Activated T-helper 17 cell treated with anti-CD3 and anti-CD28 coated beads, Interleukin-2, amount 50 U/mL, for 72 hours (primary cell): ENCODE measurements at places on chromosomes 4 and X.
A peak's percentile ranks its signal among the peaks of the same experiment; 100 is the strongest.

GRCh38 chrX:37883196-37883595 is 35.8 kb upstream of the DYNLT3 start:
- ATAC-seq, result no peak

- no peak for ATAC-seq
Measured at GRCh38 chr4:168740691-168741090, 243.8 kb downstream of the PALLD start.

DNA sequence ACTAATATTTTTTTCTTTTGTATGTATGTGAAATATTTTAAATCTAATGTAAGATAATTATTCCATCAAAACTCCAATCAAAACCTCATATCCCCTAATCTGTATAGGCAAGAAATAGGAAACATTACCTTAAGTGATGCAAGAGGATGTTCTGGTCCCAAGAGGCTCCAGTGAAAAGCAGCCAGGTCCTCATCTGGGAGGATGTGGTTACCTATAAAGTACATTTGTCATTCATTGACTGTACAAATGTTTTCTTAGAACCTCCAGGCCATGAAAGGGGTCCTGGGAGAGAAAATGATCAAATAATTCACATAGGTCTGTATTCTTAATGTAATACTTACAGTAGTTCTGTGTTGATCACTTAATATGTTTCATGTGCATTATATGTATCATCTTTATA is 25.5 kb downstream of the FAM120C start:
- no peak for ATAC-seq

GRCh38 chr4:7103607-7104365 is 35.9 kb upstream of the GRPEL1 start:
- no peak for ATAC-seq

GRCh38 chr4:7382634-7383014 is 52.1 kb downstream of the PSAPL1 start:
- no peak for ATAC-seq

DNA sequence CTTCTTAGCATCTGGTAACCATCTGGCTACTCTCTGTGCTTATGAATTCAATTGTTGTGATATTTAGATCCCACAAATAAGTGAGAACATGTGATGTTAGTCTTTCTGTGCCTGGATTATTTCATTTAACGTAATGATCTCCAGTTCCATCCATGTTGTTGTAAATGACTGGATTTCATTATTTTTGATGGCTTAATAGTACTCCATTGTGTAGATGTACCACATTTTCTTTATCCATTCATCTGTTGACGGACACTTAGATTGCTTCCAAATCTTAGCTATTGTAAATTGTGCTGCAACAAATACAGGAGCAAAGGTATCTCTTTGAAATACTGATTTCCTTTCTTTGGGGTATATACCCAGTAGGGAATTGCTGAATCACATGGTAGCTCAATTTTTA is 30.0 kb upstream of the TMEM47 start:
- no peak for ATAC-seq

DNA sequence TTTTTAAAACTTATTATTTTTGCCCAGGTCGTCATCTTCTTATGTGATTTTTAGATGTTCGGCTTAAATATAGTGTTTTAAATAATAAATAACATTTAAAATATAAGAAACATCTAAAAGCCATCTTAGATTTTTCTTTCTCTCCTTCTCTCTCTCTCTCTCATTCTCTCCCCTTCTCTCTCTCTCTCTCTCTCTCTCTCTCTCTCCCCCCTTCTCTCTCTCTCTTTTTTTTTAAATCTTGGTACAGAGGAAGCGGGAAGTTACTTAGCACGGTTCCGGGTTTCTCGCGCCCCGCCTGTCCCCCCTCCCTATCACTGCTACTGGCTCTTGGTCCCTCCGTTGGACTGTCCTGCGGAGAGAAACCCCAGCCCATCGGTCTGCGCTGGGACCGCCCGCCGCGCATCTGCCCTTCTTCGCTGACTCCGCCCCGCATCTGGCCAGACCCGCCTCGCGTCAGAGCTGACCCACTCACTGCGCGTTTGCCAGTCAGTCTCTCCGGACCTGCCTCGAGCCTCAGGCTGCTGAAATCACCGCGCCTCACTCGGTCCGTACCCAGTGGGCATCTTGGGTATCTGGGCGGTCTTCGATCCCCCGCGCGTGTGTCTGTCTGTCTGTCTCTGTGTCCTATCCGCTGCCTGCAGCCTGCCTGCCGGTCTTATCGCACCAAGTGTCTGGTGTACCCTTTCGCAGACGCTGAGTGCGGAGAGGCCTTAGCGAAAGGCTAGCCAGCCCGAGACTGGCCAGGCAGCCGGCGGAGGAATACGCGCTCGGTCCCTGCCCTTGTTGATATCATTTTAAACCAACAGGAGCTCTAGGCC is at the start of gene PABPC5:
Gene PABPC5 (plus strand): TSS at position 489 of the 818 bp plus-strand sequence. CDS start 739 bp downstream, outside the sequence.
- no peak for ATAC-seq

GRCh38 chr4:131304686-131305085 is 1844.4 kb upstream of the PCDH10 start:
- no peak for ATAC-seq

GRCh38 chr4:76953956-76954355 is 4.4 kb downstream of the SEPTIN11 start:
- ATAC-seq, result no peak

GRCh38 chr4:128560754-128561495 is 248.6 kb upstream of the JADE1 start:
- no peak for ATAC-seq

GRCh38 chr4:30642567-30642966 is 77.6 kb upstream of the PCDH7 start:
- no peak for ATAC-seq

DNA sequence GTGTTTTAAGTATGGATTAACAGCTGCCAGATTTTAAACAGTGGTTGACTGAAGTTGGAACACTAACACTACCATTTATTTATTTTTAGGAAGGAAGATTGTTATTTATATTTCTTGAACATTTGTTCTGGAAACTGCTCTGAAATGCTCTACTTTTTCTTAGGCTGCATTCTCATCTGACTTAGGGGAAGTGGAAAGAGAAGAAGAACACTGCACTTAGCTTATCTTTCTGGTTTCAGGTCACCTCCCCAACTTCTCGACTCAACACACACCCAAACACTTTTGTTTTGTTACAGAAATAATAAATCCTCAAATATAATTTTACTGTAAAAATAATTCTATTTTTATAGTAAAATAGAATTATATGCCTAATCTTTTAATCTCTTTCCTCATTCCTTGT is 18.6 kb downstream of the BLTP1 start:
- ATAC-seq, result no peak

GRCh38 chr4:100605144-100605543 is 87.3 kb upstream of the EMCN start:
- ATAC-seq, result no peak

DNA sequence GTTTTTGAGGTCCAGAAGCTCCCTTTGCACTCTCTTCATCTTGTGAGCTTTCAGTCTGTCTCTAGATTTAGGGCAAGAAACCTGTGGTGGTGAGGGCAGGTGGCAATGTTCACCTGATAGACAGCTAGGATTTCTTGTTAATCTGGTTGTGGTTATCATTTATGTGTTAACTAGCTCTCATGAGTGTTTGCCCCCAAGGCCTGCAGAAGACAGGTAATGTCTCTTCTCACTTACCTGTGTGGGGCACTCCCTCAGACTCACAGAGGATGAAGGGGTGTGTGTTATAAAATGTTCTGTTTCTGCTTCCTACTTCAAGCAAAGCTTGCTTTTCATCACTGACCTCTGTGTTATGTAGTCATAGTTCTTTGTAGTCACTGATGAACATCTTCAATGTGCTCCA is 17.8 kb downstream of the EGF start:
- ATAC-seq, result no peak

GRCh38 chrX:19682712-19683331 is 167.5 kb upstream of the MAP3K15 start:
- ATAC-seq, result peak; percentile 89

- no peak for ATAC-seq
Measured at GRCh38 chr4:57488366-57489162, 378.4 kb upstream of the IGFBP7 start.

GRCh38 chr4:23163647-23164436 is 471.1 kb downstream of the GBA3 start:
- no peak for ATAC-seq

DNA sequence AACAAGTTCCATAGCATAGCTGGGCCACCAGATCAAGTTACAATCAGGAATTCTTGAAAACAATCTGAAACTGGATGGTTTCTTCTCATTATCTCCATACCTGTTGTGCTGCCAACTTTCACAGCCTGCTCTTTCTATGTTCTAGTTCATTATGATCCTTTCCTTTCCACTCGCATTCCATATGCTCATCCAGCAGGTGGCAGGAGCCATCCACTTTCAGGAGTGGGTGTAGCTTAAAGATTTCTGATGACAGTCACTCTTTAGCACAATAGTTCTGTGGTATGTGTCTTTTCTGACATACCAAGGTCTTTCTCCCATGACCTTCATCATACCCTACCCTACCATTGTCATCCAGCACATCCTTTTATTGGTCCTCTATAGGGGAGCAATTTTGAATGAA is 46.4 kb downstream of the PAGE2 start:
- ATAC-seq, result peak; percentile 35

- ATAC-seq, result no peak
Measured at GRCh38 chrX:48989483-48989882, 12.6 kb downstream of the GRIPAP1 start.

DNA sequence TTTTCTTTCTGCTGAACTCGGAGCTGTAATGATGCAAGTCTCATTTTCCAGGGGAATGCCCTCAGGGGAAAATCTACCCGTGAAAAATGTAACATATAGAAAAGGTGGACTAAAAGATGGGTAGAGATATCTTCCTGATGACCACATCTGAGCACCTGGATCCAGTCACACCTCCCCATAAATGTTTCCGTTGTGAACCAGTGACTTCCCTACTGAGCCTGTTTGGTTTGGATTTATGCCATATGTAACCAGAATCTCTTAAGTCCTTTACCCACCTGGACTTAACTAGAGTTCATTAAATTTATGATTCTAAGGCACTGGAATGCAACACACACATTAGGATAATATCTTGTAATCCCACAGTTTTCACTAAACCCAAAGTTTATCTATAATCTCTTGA is 171.1 kb downstream of the ZNF330 start:
- ATAC-seq, result no peak

GRCh38 chr4:169115897-169116254 is 105.8 kb upstream of the CBR4 start:
- peak; percentile 71 for ATAC-seq

DNA sequence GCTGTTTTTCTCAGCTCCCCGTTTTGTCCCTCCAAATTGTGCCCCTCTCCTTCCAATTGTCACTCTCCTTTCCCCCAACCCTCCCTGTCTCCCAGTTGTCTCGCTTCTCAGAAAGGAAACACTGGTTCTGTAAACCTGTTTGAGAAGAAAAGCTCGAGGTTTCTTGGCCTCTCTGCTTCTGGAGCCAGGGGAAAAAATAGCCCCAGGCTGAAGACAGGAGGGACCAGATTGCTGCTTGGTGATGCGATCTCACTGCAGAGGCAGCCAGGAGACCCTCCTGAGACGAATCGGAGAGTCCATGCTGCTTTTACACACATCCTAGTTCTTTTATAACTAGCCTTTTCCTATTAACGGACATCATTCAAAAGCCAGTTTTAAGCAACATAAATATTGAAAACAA is 21.2 kb downstream of the TRIML1 start:
- ATAC-seq, result no peak

- no peak for ATAC-seq
Measured at GRCh38 chr4:97577004-97577403, 566.3 kb downstream of the STPG2 start.

DNA sequence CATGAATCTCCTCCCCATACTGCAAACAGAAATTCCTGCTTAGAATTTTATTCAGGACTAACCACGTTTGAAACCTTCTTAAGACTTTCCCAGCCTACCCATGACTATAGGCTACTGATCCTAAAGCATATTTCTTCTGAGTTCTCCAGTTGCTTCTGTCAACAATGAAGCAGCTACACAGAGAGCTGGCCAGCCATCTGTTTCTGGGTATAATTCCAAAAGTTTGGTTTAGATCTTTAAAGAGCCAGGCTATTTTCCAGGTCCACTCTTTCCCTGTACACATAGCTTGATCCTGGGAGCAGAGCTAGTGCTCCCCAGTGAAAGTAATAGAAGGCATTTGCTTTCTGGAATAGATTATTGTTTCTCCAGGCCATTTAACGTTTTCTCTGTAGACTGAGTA is 4.0 kb upstream of the ITM2A start:
- no peak for ATAC-seq

DNA sequence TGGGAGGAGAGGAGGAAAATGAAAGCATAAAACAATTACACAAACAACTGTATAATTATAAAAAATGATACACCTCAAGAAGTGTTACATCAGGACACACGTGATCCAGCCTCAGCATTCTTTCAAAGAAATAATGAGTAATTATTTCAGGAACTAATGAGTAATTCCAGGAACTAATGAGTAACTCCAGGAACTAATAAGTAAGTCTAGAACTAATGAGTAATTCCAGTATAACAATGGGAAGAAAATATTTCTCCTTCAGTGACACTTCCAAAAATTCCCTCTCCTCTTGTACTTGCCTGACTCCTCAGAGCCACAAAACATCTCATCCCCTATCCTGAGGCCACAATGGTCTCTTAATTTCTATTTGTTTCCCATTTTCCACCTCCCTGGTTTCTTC is 63.5 kb upstream of the COL25A1 start:
- ATAC-seq, result peak; percentile 49

- ATAC-seq, result no peak
Measured at GRCh38 chr4:48462363-48462762, 20.8 kb upstream of the SLC10A4 start.
